SJSA1 (cell line): ENCODE measurements at places on chromosomes 5 and 9. TPM values are rescaled to one million over a fixed set of nuclear protein-coding genes. Genes with fewer than 3 reads are reported as not detected.

The FCHO2 gene
- total RNA-seq: 3.7 and 8.9 TPM in 2 replicates

The HRCT1 gene
- 0.63 TPM in 1 of 2 replicates, not detected in the other for total RNA-seq

The EIF4EBP3 gene
- 1.4 TPM in 1 of 2 replicates, not detected in the other for total RNA-seq

The NFIL3 gene
- 6.2 and 9.0 TPM in 2 replicates for total RNA-seq
